Choroid plexus epithelial cell (primary cell): ENCODE measurements at places on chromosomes 5 and 9.
A peak's percentile ranks its signal among the peaks of the same experiment; 100 is the strongest.

GRCh38 chr5:53200306-53200705 lies 90.7 kb upstream of the MOCS2 start:
- DNase-seq: peak; percentile 18

- DNase-seq: no peak
Observed at GRCh38 chr9:93183663-93184431, at the start of gene WNK2. Gene WNK2 (plus strand): TSS chr9:93184139. CDS start chr9:93184930, 791 bp downstream.

- no peak for DNase-seq
Observed at GRCh38 chr9:136821826-136822544, 14.2 kb downstream of the RABL6 start.

- no peak for DNase-seq
Observed at GRCh38 chr5:127426661-127427060, 90.8 kb upstream of the PRRC1 start.

GRCh38 chr5:54450542-54450941 lies 5.0 kb upstream of the HSPB3 start:
- no peak for DNase-seq

GRCh38 chr9:133818444-133818843 lies 80.3 kb upstream of the SARDH start:
- DNase-seq: peak; percentile 63

DNA sequence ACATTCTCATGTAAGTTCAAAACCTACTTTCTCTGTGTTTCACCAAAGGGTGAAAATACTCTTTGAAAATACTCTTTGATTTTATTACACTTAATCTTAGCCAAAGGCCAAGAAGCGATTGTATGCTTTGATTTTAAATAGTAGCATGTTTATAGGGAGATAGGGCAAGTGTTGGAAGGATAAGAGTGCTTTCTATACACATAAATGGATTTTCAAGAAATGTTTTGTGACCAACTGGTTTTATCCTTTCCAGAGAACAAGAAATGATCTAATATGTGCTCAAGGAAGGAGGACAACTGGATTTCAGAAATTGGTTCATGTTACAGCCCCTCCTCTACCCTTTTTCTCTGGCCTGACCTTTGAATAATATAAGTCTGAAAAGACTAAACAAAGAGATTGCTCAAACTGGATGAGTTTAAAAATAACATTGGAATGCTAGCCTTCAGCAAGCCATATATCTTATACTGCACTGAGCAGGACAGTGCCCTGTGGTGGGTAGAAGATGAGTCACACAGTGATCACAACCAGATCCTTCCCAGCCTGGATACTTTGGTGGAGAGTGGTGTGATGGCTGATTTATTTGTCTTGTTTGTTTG lies 13.1 kb downstream of the PALM2AKAP2 start:
- DNase-seq: peak; percentile 92

- no peak for DNase-seq
Observed at GRCh38 chr9:121744687-121745395, 93.4 kb downstream of the DAB2IP start.

DNA sequence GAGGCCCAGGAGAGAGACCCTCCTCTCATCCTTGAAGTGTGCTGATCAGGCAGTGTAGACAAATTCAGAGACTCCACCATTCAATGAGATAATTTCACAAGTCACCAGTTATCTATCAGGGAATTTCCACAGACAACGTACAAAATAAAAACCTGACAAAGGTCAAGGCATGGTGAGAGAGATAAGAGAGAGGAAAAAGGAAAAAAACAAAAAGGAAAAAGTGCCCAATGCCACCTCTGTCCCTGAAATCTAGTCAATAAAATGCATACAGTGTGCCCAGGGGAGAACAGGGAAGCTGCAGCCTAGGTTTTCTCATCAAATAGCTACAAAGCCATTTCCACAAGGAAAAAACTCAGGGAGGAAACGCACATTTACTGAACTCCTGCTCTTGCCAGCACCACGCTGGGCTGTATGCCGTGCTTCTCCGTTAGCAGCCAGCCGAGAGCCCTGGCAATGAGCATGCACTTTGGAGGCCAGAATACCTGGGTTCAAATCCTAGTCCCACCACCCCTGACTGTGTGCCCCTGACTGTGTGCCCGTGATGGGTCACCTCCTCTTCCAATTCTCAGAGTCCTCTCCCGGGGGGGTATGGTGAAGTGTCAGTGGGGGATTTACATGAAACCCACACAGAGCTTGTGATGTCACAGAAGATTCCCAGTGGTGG lies 11.6 kb downstream of the WHRN start:
- no peak for DNase-seq

- no peak for DNase-seq
Observed at GRCh38 chr5:153525536-153525935, 35.1 kb downstream of the GRIA1 start.

DNA sequence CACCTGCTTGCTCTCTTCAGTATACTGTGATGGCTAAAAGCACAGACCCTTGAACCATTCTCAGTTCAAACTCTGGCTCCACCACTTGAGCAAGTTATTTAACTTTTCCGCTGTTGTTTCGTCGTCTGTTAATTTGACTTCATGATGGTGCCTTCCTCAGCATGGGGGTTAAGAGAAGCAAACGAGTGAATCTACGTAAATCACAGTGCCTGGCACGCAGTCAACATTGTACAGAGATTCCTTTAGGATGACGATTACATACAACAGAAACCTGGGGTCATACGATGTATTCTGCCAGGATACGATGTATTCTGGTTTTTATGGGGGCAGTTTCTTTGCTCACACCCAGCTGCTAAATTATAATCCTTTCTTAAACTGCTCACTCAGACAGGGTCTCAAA lies 515.6 kb downstream of the CCDC171 start:
- peak; percentile 75 for DNase-seq

GRCh38 chr9:124133727-124134126 lies 122.2 kb downstream of the LHX2 start:
- DNase-seq: peak; percentile 58

GRCh38 chr5:154467655-154468354 lies 10.2 kb downstream of the HAND1 start:
- peak; percentile 79 for DNase-seq

- peak; percentile 83 for DNase-seq
Observed at GRCh38 chr9:81522716-81523551, 166.4 kb downstream of the TLE1 start.
